Stimulated activated CD4-positive, alpha-beta T cell treated with anti-CD3 and anti-CD28 coated beads, TNF-alpha, amount 100 ng/mL, for 4 hours (primary cell): ENCODE measurements at places on chromosomes 13 and 19.

GRCh38 chr19:14366529-14366928 lies 14.7 kb upstream of the ADGRE5 start:
- DNase-seq = peak; percentile 84

DNA sequence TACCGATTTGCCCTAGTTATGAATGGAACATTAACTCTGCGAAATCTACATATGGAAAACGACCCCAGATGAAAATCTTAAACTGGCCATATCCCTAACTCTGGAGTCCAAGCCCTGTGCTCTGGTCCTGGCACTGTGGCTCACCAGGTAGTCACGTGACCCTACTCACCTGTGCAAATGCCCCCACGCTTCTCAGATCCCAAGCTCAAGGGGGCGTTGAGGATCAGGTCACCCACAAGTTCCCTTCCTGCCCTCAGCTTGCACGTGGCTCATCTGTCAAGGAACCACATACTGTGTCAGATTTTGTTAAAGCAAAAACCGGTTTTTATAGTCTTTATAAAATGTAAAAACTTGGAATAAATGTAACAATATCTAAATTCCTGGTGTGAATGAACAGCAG lies 324.0 kb downstream of the SHISA2 start:
- no peak for DNase-seq

- DNase-seq = no peak
These were observed 3.6 kb downstream of the TMEM259 start for GRCh38 chr19:1017115-1017905.

DNA sequence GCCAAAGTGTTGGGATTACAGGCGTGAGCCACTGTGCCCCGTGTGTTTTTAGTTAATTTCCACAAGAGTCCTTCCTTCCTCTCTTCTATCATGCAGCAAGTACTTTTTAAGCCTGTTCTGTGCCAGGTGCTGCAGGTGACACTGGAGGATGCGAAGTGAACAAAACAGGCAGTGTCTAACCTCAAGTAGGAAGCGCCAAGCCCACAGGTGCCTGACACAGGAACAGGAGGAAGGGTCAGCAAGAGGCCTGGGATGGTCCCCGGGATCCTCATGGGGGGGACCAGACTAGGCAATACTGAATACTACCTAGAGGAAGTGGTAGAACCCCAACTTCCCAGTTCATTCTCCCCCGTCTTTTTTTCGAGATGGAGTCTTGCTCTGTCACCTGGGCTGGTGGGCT lies 1.8 kb upstream of the CALR start:
- DNase-seq = no peak

DNA sequence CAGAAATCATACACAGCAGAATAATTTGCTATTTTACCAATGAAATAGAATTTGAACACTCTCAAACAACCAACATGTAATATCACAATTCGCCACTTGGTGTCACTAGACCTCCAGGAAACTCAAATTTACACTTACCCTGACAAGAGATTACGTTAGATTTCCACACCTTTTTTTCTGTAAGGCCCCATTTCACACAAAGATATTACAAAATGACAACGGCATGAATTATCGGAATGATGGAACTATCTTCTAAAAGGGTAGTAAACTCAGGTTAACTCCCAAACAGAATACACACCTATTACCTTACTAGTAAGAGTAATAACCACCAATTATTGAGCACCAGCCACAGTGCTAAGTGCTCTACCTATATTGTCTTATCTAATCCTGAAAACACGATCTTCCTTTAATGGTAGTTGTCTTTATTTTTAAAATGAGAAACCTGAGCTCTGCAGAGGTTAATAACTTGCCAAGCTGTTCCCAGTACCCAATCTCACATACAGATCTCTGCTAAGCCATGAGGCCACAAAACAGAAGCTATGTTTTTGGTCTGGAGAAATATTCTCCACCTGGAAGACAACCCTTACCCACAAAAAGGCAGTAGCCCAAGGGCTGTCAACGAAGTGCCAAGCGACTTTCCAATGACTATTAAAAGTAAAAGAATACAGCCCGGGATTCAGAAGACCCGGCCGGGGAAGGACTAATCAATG lies 152.4 kb downstream of the DCLK1 start:
- DNase-seq = no peak

DNA sequence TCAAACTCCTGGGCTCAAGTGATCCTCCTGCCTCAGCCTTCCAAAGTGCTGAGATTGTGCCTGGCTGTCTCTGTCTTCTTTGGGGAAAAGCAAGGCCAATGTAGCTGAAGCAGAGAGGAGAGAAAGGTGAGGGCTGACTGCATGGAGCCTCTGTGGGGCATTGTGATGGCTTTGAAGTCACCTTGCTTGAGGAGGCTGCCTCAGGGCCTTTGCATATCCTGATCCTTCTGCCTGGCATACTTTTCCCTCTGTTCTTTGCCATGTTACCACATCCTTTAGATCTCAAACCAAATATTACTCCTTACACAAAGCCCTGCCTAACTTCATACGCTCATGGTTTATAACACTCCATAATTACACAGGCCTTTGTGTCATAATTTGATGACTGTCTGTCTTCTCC lies 9.4 kb upstream of the PPP5C start:
- no peak for DNase-seq

GRCh38 chr13:43786766-43787517 lies at the start of gene ENOX1:
ENOX1 (minus strand) TSS chr13:43786972.
- DNase-seq = no peak

DNA sequence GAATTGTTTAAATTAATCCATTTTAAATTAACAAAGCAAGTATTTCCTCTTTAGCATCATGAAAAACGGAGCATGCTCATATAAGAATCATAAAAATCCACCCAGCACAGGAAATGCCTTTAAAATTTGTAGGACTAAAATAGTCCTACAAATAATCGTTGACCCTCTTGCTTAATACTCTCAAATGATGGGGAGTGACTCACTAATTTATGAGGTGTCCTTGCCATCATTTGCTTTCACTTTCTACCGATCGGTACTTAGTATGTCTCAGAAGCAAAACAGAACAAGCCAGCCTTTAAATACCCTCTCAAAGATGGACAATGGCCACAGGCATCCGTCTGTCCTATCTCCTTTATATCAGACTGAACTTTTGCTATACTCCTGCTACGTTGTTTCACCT lies 97.2 kb downstream of the SUCLA2 start:
- DNase-seq = no peak

DNA sequence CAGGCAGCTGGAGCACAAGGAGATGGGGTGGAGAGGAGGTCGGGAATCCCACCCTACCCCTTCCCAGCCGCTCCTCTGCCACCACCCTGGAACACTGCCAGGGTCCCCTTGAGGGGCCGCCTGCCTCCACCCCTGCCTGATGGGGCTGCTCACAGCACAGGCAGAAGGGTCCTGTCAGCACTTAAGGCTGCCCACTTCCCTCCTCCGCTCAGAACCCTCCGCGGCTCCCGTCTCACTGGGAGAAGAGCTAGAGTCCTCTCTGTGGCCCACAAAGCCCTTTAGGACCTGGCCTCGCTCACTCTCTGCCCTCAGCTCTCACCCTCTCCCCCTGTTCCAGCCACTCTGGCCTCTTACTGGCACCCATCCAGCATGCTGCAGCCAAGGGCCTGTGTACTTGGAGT lies 3.4 kb upstream of the POLD1 start:
- DNase-seq = no peak

GRCh38 chr13:97498419-97498818 lies 64.5 kb downstream of the RAP2A start:
- no peak for DNase-seq

DNA sequence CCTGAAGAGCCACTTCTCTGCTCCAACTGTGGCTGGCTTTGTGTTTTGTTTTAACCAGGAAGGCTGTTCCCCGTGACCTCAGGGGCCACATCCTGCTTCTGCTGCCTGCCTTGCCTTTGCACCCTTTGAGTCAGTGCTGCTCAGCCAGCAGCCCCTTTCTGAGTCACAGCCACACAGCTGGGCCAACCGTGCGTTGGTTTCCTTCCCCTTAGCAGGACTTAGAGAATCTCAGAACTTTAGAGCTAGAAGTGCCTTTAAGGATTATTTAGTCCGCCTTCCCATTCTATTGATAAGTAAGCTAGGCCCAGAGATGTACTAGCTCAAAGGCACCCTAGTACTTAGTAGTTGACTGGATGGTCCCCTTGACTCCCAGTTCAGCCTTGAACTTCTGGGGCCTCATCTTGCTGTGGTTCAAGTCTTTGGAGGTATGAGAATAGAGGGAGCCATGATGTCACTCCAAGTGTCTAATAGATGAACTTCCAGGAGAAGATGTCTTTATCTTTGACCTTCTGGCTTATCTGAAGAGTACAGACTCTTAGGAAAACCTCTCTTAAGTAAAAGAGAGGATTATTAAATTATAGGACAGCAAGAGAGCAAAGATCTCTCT lies 8.0 kb downstream of the RGCC start:
- peak; percentile 76 for DNase-seq

DNA sequence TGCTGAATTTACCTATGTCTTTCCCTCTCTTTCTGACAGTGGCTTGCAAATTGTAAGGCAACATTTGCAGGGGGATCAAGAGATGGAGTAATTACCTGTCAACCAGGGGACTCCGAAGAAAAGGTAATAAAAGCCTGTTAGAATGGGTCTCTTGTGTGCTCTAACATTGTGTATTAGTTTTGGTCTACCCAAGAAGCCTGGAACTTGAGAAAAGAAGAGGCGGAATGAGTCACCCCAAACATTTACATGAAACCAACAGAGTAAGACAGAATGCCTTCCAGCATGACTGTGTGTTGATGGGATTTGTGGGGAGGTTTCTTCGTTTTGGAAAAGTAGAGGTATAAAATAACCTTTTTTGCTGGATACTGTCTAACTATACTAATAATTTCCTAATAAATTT lies 36.7 kb downstream of the ZAR1L start:
- no peak for DNase-seq

DNA sequence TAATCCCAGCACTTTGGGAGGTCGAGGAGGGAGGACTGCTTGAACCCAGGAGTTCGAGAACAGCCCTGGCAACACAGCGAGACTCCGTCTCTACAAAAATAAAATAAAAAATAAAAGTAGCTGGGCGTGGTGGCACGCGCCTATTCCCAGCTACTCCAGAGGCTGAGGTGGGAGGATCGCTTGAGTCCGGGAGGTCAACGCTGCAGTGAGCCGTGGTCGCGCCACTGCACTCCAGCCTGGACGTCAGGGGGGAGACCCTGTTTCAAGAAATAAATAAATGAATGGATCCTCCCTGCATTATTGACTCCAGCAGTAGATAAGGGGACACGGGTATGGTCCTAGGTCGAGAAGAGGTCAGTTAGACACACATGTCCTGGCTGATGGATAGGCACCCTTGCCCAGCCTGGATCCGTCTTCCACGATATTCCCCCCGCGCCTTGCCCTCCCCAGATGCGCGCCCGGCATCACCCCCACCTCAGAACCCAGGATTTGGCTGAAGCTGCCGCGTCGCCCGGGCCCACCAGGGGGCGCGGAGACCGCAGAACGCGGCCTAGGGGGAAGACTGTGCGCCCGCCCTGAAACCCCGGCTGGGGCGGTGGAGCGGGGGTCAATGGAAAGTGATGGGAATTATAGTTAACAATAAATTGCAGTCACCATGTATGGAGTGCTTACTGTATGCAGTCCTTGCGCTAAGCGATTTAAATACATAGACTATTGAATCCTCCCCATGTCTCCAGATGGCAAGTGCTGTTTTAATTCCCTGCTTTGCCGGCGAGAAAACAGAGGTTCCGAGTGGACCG lies 2.1 kb upstream of the HOOK2 start:
- DNase-seq = peak; percentile 67

GRCh38 chr19:13838435-13839129 lies 38.4 kb upstream of the NANOS3 start:
- no peak for DNase-seq

DNA sequence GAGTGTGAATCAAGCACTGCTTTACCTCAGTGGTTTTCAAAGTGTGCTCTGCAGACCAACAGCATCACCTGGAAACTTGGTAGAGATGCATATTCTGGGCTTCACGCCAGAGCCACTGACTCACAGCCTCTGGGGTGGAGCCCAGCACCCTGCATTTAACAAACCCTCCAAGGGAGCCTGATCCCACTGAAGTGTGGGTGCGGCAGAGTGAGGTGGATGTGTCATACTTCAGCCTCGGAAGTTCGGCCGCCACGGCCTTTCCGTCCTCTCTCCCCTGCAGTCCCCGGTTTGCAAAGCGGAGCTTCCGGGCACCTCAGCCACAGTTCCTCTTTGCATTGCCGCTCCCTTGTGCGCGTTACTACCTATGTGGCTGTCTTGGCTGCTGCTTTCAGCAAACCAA lies 33.3 kb upstream of the MICU2 start:
- no peak for DNase-seq

DNA sequence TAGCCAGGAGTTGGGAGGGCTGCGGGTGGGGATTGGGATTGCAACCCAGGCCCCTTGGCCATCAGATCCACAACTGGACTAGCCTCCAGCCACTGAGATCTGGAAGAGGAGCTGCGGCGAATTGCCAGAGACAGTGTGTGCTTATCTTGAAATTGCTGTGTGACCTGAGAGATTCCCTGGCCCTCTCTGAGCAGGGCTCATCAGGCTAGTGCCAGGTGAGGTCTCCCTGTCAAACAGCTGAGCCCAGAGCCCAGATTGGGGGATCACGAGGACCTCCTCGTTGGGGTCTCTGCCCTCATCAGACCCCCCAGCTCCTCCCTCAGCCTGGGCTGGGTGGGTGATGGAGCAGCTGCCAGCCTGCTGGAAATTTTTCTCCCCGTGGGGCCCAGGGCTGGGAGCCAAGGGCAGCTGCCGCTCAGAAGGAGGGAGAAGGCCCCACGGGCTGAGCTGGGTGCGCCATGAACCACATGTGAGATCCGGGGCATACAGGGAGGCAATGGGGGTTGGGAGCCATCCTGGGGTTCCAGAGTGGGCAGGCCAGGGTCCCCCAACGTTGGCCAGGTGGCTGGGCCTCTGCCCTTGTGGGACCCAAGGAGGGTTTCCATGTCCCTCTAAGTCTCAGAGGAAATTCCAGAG lies 7.2 kb downstream of the FUT5 start:
- DNase-seq = no peak

DNA sequence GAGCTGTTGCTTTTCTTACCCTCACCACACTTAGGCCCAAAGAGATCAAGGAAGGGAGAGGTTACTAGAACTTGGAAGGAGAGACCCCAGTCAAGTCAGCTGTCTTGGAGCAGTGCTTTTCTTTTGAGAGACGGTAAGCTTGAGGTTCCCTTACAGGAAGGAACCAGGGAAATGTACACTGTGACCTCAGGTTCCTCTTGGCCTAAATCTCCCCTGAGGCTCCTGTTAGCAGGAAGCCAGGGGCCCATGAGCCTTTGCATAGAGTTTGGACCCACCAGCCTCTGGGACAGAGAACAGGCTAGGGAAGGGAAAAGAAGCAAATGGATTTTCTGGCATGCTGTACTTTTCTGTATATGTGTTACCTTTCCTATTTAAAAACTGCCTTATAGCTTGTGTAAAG lies 5.9 kb upstream of the GPR18 start:
- DNase-seq = no peak

- no peak for DNase-seq
These were observed 10.1 kb downstream of the NOSIP start for GRCh38 chr19:49570138-49570856.

- DNase-seq = no peak
These were observed 1.3 kb downstream of the RPS9 start for GRCh38 chr19:54201980-54202379.

- DNase-seq = no peak
These were observed 4.8 kb downstream of the PDX1 start for GRCh38 chr13:27924529-27925141.
